ENCODE measurements at places on chromosomes 11 and 22.

DNA sequence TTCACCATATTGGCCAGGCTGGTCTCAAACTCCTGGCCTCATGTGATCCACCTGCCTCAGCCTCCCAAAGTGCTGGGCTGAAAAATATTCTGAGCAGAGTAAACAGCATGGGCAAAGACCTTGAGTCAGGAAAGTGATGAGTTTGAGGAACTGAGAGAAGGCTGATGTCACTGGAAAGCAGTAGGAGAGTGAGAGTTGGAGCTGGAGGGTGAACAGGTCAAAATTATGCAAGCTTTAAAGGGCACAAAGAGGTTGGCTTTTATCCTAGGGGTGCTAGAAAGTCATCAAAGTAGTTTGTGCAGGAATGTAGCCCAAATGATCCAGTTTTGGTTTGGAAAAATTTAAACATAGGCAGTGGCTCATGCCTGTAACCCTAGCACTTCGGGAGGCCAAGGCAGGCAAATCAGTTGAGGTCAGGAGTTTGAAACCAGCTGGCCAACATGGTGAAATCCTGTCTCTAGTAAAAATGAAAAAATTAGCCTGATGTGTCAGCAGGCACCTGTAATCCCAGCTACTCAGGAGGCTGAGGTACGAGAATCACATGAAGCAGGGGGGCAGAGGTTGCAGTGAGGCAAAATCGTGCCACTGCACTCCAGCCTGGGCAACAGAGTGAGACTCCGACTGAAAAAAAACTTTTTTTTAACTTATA lies 44.7 kb upstream of the CXCR5 start:
- DNase-seq: no peak

DNA sequence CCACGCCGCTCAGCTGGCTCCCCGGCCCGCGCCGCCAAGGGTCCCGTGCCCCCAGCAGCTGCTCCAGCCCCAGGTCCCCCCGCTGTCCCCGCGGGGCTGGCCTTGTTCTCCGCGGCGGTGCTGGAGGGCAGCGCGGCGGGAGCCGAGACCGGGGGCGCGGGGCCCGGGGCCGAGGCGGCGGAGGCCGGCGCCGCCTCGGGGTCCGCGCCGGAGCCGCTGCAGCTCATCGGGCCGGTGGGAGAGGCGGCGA lies 128 bp downstream of the TAF10 start:
- DNase-seq: no peak

- DNase-seq: no peak
Measured at GRCh38 chr11:130089674-130090073, 20.0 kb downstream of the APLP2 start.

- no peak for DNase-seq
Measured at GRCh38 chr11:126601550-126602215, 246.2 kb downstream of the ST3GAL4 start.

DNA sequence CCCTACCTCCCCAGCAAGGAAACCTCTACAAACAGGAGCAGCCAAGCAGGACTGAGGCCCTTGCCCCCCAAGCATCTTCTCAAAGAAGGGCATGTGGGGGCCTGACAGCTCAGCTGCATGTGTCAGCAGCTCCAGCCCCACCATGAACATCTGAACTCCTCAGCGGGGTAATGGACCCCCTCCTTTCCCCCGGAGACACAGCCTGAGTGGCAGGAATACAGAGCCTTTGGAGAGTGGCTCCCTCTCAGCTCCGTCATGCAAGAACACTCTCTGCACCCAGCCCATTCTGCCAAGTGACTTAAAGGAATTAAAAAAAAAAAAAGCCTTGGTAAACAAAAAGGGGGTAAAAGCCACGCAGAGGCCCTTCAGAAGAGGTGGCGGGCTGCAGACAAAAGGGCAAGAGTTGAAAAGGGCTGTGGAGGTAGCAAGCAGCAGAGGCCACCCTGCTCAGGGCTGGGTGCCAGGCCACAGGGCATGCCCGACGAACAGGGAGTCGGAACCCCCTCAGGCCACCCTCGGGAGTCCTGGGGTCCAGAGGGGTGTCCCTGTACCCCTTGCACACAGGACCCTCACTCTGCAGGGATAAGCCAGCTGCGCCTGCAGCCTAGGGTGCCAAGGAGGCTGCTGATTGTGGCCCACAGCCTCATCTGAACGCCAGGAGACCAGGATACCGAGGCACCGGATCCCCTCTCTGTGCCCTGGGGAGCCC lies 62.5 kb downstream of the MACROD1 start:
- no peak for DNase-seq

DNA sequence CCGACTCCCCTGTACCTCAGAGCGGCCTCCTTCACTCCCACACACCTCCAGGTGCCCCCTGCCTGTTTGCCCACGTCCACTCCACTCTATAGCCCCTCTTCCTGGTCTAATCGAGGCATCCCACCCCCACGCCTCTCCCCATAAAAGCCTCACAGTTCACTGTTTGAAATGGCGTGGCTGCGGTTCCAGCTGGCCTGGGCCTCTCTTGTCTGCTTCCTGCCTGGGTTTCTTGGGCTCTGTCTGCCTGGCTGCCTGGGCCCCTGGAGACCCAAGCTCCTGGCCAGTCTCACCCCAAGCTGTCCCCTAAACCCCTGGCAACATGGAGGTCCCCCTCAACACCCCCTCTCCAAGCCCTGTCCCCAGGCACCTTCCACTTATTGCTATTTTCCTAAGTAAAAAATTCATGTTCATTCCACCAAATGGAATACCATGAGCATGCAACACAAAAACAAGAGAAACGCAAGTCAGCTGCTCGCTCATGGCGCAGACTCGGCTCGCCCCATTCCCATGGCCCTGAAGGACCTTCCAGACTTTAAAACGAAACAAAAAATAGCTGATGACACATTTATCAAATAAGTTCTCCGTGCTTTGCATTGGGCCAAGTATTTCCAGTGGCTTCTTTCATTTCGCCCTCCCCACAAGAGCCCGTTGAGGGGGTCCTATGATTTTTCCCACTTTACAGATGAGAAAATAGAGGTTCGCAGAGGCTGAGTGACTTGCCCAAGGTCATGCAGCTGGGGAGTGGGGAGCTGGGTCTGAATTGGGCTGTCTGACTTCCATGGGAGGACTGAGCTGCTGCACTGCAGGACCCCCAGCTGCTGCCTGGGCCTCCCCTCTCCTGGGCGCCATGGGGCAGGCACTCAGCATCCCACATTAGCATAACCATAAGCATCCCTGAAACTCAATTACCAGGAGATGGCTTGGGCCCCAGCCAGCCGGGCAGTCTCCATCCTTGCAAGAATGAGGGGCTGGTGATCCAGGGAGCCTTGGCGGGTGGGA lies 11.7 kb upstream of the FLRT1 start:
- no peak for DNase-seq

DNA sequence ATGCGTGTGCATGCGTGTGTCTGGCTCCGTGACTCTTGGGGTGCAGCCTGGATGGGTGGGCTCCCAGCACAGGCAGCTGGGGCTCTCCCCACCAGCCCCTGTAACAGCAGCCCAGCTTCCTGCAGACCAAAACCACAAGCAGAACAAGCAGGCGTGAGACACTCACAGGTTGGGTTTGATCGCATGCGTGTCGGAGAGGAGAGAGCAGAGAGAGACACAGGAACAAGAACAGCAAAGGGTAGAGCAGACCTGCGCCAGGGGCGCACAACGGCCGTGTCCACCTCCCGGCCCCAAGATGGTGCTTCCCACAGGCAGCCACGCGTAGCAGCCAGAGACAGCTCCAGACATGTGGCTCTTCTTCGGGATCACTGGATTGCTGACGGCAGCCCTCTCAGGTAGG lies at the start of gene CD6:
CD6 (plus strand) TSS at position 161 of the 400 bp plus-strand sequence; CDS start at position 347, 186 bp downstream.
- DNase-seq: peak; percentile 66

GRCh38 chr11:2129699-2130366 lies 9.4 kb downstream of the IGF2 start:
- no peak for DNase-seq

DNA sequence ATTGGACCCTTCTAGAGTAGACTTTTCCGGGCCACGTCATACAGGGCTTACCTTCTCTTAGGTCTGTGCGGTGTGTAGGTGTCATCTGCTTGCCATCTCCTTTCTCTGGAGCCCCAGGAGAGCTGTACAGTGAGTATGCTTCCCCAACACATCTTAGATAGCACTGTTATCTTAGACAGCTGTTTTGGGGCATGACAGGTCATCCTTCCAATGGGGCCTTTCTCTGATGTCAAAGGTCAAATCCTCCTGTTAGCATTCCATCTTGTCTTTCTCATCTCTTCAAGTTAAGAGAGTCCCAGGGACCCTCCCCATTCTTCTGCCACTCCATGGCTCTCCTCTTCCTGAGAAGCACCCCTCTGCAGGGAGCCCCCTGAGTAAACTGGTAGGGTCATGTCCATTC lies 31.0 kb upstream of the EIF3D start:
- DNase-seq: no peak

- DNase-seq: no peak
Measured at GRCh38 chr22:48254311-48254873, 1491.9 kb downstream of the TBC1D22A start.

- no peak for DNase-seq
Measured at GRCh38 chr11:104870910-104871309, 27.4 kb downstream of the CASP12 start.

DNA sequence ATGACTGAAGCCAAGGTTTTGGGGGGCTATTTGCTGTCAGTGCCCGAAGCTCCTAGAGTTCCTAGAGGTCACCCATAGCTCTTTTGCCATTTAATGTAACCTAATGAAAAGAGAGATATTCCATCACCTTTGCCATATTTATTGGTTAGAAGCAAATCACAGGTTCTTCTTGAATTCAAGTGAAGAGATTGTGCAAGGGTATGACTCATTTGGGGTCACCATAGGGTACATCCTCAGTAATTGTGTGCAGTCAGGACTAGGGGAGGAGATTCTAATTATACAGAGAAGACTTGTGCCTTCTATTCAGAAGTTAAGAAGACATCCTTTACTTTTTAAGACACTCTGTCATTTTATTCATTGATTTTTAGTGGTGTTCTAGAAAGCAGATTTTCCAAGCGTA lies 6.9 kb upstream of the PRAME start:
- no peak for DNase-seq

DNA sequence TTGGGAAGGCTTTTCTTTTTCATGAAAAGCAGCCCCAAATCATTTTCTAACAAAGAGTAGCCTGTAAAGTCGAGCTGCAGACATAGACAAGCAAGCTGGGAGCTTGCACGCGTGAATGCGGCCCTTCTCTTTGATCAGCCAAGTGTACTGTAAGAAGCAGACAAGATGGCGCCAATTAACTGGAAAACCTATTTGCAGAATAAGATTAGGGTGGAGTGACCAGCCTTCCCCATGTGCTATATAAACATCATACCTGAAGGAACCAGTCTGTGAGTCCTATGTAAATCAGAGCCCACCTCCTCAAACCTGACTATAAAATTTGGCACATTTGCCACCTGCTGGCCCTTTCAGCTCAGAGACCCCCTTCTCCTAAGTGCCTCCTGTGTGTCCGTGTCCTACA lies 982.7 kb downstream of the OPCML start:
- no peak for DNase-seq

GRCh38 chr11:74559110-74559933 lies 33.1 kb upstream of the POLD3 start:
- DNase-seq: no peak

DNA sequence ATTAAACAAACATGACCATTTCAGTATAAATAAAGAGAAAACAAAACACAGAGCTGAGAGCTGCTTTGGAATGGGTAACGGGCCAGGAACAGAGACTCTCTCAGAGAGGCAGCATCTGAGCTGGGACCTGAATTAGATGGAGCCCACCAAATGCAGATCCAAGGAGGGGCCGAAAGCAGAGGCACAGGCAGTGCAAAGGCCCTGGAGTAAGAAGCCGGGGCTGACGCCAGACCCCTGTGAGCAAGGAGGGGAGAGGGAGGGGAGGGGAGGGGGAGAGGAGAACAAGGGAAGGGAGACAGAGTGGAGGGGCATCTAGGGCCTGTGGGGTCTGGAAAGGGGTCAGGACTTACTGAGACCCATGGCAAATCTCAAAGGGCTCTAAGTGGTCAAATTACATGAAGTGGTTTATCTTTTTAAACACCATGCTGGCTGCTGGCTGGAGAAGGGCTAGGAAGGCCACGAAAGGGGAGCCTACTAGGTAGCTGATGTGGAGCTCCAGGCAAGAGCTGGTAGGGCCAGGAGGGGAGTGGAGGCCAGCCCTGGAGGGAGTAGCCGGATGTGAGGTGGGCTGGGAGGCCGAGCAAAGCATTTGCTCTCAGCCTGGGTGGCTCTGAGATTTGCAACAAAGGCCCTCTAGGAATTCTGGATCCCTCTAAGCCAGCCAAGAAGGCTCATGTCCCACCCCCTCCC lies 3.2 kb downstream of the OSBPL5 start:
- no peak for DNase-seq

DNA sequence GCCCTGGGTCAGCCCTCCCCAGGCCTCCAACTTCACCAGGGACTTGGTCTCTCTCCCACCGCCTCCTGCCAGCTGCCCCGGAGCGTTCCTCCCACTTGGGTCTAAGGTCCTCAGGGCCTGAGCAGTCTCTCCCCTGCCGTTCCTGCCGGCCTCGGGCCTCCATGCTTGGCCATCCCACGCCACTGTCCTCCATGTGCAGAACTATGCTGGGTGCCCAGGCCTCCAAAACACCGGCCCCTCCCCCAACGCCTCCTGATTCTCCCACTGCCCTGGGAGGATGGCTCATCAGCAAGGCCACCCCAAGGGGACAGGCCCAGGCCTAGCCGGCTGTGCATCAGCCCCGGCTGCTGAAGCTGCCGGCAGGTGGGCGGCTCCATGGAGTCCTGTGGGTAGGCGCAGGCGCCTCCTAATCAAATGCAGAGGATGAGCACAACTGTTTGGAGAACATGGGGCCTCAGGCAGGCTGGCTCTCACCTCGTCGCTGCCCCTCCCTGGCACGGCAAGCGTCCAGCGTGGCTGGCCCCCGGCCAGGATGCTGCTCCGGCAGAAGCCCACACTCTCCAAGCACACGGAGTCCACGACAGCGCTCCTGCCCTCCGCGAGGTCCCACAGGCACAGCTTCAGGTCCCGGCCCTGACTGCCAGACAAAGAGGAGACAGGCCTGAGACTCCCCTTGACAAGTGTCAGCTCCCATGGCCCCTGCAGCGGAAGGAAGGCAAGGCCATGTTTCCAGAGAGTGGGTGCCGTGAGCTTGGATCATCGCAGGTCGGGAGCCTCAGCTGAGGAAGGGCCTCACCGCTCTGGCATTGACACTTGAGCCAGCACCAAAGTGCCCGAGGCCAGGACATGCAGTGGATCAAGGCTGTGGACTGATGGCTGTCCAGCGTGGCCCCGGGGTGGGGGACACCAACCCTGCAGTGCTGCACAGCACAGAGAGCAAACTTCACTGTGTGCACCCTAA lies 42.6 kb downstream of the GNB1L start:
- no peak for DNase-seq

DNA sequence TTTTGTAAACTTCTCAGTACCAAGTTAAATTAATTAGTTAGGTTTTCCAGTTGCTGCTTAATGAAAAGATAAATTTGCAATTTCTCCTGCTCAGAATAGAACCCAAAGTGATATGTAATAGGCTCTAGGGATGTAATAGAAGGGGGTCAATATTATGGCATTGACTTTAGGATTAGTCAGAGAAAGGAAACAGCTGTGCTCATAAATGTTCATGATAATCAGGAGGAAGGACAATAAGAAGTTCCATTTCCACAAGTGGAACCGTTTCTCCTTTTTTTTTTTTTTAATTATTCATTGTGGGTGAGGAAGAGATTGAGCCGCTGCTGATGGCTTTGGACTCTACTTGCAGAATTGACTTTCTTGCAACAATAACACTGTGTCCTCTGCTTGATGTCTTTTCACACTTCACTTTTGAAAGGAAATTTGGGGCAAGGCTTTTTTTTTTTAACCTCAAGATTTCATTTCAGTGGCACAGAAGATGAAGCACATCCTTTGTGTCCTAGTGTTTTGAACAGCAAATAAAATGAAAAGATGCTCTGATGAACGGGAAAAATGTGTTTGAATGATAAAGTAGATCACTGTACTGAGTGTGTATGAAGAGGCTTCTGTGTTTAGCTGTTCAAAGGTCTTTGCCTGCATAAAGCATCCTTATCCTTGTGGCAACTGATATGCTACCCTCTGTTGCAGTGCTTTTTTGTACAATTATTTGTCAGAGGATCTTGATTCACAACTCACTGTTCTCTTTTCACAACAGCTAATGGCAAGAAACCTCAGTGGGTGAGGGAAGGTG lies 62.4 kb downstream of the GAS2 start:
- no peak for DNase-seq

Data from stimulated activated CD4-positive, alpha-beta T cell treated with anti-CD3 and anti-CD28 coated beads, Interleukin-2, amount 100 ng/mL, for 24 hours (primary cell).